ENCODE measurements at places on chromosomes 2 and 18.
A peak's percentile ranks its signal among the peaks of the same experiment; 100 is the strongest.

- DNase-seq, result peak; percentile 72
Observed at GRCh38 chr2:85390941-85391669, 19.1 kb downstream of the CAPG start.

DNA sequence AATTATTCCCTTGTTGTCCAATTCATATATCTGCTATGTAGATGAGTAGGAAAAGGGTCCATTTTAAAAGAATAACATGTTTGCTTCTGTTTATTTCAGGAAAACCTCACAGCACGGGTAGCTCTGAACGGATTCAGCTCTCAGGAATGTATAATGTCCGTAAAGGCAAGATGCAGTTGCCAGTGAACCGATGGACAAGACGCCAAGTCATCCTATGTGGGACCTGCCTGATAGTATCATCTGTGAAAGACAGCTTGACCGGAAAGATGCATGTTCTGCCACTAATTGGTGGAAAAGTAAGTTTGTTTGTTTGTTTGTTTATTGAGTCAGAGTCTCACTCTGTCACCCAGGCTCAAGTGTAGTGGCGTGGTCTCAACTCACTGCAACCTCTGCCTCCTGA lies 114.6 kb downstream of the PHLPP1 start:
- no peak for DNase-seq

DNA sequence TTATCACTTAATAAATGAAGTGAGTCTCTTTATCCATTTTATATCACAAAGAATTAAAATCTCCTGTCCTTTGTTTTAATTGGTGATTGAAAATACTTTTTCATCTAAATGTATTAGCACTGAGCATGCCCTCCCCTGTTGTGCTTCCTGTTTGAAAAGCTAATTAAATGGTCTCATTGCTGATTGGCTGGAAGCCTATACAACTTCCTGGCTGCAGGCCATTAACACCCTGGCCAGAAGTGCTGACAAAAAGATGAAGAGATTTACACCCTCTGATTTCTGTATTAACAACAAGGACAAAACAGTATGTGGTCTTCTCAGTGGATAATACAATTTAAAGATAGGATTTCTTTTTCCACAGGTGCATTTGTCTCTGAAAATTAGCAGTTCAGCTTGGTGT lies 548.0 kb downstream of the DCC start:
- DNase-seq, result no peak

DNA sequence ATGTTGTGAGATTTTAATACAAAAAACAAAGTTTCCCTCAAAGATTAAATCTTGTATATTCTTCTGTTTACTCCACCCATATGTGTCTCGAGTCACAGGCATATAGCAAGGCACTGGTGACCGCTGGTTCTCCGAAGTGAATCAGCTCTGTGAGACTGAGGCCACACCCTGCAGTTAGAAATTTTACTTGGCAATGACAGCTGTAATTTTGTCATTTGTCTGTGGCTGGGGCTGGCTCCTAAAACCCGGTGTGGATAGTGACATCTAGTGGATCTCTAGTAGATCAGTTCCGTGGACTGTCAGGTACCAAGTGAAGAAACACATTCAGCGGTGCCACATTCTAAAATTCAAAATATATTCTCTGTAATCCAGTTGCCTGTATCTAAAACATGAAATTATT lies 278.0 kb downstream of the NEDD4L start:
- peak; percentile 69 for DNase-seq

- DNase-seq, result no peak
Observed at GRCh38 chr2:7648221-7648795, 731.1 kb downstream of the RNF144A start.

- no peak for DNase-seq
Observed at GRCh38 chr2:28606986-28607441, 111.2 kb downstream of the PLB1 start.

- DNase-seq, result peak; percentile 31
Observed at GRCh38 chr18:63197246-63197869, 122.2 kb downstream of the BCL2 start.

DNA sequence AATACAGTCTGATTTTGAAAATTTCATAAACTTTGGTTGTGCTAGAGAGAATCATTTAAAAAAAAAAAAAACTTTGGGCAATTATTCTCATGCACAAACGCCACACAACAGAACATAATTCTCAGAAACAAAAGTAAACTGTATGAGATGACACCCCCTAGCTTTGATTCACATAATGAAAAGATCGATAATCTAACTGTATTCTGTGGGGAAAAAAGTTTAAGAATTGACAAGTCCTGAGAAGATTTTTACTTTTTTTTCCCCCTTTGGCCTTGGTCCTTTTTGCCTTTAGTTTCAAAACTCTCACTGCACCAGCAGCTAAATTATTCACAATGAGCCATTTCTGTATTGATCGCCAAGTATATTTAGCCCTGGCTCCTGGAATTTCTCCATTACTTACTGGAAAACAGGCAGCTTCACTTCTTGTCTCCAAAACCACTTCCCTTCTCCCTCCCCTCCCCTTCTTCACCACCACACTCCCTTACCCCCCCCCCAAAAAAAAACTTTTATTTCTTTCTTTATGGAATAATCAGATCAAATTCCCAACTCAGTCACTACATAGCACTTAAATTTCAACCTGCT lies 2.0 kb downstream of the IKZF2 start:
- no peak for DNase-seq

- no peak for DNase-seq
Observed at GRCh38 chr18:75790111-75790510, 362.6 kb upstream of the SMIM21 start.

DNA sequence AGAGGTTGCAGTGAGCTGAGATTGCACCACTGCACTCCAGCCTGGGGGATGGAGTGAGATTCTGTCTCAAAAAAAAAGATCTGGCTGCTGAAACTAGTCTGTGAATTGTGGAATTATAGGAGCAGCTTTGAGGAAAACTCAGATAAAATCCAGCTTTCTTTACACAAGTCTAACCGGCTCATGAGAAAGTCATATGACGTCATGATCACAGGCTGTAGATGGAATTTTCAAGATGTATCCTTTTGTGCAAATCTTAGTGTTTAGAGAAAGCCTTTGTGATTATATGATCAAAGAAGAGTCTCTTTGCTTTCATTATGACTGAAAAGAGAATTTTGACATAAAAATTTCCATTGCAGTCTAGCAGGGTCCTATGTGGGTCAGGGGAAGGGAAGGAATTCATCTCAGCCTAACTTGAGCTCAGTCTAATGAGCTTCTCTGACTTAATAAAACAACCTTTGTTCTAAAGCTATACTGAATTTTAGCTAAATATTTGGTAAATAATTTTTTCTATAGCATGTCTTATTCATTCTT lies 90.2 kb upstream of the NCK2 start:
- no peak for DNase-seq

GRCh38 chr2:7748717-7749415 lies 831.7 kb downstream of the RNF144A start:
- peak; percentile 49 for DNase-seq

- DNase-seq, result no peak
Observed at GRCh38 chr18:24656551-24657443, 196.4 kb downstream of the HRH4 start.

DNA sequence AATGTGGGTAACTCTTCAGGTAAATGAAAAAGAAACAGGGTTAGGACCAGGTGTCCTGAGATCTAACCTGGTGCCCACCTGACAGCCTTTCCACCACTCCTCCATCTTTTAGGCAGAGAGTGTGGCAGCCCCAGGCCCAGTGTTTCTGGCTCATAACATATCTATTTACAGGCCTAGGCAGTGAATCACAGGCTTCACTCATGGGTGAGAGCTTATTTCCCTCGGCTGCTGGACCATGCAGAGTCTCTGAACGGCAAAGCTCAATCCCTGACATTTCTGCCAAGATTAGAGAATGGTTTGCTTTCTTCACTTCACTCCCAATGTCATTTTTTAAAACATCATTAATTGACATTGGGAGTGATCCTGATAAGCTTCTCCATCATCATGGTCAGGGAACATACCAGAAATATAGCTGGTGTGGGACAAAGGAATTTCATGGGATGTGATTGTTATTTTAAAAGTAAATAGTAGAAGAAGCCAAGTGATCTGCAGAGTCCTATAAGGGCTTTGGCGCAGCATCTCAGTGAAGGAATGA lies 323.9 kb downstream of the SETBP1 start:
- no peak for DNase-seq

- peak; percentile 83 for DNase-seq
Observed at GRCh38 chr2:237700512-237701032, 73.2 kb downstream of the LRRFIP1 start.

GRCh38 chr2:233449921-233450863 lies 95.9 kb downstream of the DGKD start:
- DNase-seq, result no peak

DNA sequence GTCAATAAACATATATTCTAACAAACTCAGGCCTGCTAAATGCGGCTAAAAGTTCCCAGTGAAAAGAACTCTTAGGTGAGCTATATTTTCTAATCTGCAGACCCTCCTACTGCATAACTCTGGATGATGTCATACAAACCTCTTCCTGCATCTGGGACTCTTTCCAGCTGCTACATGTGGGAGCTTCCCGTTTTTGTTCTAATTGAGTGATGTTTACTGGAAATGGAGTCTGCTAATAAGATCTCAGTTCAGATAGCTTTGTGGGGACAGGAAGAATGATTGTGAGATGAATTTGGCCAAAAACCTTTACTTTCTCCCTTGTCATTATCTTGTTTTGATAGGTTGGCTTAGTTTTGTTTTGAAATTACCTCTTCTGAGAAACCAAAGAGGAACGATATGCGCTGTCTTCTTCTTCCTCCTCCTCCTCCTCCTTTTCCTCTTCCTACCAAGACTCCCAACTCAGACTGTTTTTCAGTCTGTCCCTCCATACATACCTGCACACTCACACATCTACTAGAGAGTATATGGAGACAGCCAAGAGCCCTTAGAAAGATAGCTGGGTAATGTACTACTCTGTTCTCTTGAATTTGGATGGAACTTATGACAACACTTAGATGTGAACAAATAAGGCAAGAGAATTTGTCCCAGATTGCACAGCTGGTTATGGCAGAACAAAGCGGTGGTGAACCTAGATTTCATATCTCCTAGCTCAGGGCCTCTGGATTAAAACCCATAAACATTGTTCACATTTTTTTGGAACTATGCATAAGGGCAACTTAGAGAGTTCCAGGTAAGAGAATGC lies 39.8 kb upstream of the AAK1 start:
- DNase-seq, result no peak

DNA sequence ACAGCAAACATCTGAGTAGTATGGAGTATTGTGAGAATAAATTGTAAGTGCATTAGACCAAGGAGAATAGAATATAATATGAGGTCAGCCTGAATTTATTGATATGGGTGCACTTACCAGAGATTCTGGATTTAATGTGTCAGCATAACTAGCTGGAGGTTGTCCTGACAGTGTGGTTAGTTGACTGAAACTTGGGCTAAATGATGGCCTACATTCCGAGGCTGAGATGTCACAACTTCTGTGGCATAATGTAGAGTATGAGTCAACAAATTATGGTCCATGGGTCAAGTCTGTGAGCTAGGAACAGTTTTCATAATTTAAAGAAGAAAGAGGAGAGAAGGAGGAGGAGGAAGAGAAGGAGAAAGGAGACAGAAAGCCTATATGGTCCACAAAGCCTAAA lies 127.6 kb downstream of the QPCT start:
- no peak for DNase-seq

DNA sequence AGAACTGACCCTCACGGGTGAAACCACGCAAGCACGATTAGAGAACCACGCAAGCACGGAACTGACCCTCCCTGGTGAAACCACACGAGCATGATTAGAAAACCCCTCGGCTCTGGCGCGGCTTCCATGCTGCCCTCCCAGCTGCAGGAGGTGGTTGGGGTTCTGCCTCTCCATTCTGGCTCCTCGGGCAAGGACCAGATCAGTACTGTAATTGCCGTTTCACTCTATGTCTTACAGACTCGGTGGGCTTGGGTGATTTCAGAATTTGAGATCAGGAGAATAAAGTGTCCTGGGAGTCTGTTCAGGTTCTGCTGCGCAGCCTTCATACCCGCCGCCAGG lies 58.3 kb upstream of the KCNG2 start:
- DNase-seq, result no peak

DNA sequence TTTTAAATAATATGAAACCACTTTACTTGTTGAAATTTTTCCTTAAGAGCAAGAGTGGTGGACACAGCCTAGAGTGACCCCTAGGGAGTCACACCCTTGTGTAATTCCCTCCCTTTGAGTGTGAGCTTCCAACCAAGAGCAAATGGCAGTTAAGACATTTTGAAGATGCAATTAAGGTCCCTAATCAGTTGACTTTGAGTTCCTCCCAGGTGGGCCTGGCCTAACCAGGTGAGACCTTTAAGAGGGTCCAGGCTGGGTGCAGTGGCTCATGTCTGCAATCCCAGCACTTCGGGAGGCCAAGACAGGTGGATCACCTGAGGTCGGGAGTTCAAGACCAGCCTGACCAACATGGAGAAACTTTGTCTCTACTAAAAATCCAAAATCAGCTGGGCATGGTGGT lies 143.5 kb upstream of the PID1 start:
- no peak for DNase-seq

DNA sequence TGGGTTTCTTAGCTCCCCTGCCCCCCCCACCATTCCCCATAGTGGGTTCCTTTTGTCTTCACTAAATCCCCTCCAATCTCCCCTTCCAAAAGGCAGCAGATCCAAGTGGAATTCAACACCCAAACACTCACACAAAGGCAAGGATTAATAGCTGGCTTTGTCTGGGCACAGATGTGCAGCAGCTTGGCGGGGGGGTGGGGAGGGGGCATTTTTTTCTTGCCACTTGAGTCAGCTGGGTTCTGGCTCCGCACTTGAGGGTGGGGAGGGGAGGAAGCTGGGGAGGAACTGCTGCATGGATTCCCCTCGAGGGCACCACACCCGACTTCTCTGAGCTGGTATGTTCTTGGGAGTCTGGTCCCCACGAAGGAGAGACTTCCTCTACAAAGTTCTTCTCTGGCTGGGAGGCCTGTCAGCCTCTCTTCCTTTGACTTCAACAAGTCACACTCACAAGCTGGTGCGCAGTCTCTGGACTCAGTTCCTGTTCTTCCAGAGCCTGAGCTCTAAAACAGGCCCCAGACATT lies 36.0 kb downstream of the SERTAD2 start:
- no peak for DNase-seq

DNA sequence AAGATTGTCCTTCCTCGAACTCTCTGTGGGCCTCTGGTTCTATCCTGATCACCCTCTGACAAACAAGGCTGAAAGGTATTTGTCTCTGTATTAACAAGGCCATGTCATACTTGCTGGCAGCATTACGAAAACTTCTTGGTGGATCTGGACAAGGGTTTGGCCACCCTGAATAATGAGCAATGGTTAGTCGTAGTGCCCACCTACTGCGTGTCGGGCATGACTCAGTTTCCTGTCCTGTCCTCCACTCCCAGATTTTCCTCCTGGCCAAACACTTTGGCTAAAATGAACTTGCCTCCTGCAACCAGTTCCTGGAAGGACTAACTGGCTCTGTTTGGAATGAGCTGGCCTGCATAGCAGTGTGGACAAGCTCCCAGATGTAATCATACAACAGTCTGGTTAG lies 198.5 kb upstream of the SMIM21 start:
- no peak for DNase-seq

DNA sequence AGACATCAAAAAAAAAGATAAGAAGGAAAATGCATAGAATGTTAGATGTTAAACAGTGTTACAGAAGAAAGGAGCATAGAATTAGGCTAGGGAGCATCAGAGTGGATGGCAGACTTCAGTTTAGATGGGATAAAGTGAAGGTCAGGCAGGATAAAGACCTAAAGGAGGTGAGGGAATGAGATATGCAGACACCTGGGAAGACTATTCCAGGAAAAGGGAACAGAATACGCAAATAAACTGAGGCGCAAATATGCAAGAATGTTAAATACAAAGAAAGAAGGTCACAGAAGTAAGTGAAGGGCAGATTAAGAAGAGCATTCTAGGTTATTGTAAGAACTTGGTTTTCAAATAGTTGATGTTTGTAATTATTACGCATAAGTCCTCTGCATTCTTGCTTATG lies 116.3 kb upstream of the REG3A start:
- no peak for DNase-seq

GRCh38 chr2:205903549-205904129 lies 182.3 kb downstream of the INO80D start:
- no peak for DNase-seq
